ENCODE measurements at places on chromosomes 2 and 18.

DNA sequence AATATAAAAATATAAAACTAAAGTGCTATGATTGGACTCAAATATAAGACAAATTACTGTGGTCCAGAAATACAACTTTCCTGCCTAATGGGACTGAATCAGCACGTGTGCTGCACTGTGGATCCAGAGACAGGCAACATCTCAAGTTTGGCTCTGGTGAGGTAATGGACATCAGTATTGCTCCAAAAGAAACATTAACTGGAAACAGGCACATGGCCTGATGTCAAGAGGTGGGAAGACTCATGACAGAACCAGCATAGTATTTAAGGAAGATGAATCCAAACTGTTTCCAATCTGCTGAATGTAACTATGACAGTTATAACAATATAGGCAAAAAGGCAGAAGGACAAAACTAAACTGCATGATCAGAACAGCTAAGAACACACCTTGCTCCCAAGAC lies 354.6 kb downstream of the FSIP2 start:
- no peak for DNase-seq

GRCh38 chr18:42520138-42520537 lies 565.1 kb downstream of the PIK3C3 start:
- no peak for DNase-seq

GRCh38 chr18:50857694-50858093 lies 21.2 kb upstream of the ME2 start:
- no peak for DNase-seq

- no peak for DNase-seq
Measured at GRCh38 chr2:149446748-149447147, 116.4 kb downstream of the LYPD6 start.

- DNase-seq: no peak
Measured at GRCh38 chr2:212173756-212174510, 364.7 kb downstream of the ERBB4 start.

GRCh38 chr18:79511271-79511670 lies 115.5 kb downstream of the NFATC1 start:
- no peak for DNase-seq

- DNase-seq: no peak
Measured at GRCh38 chr2:233801357-233802131, 23.4 kb downstream of the MROH2A start.
